ENCODE measurements at places on chromosomes 12 and 14.

- no peak for DNase-seq
These were observed 5.5 kb downstream of the CSRNP2 start for GRCh38 chr12:51077930-51078329.

DNA sequence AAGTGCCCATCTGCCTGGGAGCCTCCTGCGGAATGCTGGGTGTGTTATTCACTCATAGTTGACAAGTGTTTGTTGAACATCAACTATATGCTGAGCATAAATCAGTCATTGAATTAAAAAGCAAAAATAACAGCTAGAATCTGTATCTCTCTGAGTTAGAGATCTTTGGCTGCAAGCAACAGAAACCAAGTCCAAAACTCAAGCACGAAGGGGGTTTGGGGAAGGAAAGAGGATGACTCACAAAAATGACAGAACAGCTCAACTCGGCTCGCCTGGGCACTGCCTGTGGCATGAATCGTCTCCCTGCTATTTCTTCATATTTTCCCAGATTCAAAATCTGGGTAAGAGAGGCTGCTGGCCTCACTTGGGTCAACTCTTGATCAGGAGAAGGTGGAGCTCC lies 72.6 kb upstream of the NCOR2 start:
- peak; percentile 64 for DNase-seq

DNA sequence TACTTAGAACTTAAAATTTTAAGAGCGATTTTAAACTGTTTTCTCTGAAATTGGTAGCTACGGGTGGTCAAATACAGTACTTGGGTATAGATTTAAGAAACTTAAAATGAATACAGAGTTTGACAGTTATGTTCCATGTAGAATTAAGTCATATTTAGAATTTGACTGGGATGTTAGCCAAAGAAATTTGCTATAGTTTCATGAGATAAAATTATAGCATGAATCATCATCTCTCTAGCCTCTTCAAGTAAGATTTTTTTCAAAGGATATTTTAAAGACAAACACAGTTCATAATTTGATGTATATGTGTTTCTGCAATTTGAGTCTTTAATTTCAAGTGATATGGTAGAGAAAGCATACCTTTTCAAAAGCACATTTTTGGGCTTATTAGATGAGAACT lies 41.0 kb downstream of the ZCRB1 start:
- DNase-seq = peak; percentile 17

- no peak for DNase-seq
These were observed 1.7 kb upstream of the OVCH1 start for GRCh38 chr12:29499235-29499634.

DNA sequence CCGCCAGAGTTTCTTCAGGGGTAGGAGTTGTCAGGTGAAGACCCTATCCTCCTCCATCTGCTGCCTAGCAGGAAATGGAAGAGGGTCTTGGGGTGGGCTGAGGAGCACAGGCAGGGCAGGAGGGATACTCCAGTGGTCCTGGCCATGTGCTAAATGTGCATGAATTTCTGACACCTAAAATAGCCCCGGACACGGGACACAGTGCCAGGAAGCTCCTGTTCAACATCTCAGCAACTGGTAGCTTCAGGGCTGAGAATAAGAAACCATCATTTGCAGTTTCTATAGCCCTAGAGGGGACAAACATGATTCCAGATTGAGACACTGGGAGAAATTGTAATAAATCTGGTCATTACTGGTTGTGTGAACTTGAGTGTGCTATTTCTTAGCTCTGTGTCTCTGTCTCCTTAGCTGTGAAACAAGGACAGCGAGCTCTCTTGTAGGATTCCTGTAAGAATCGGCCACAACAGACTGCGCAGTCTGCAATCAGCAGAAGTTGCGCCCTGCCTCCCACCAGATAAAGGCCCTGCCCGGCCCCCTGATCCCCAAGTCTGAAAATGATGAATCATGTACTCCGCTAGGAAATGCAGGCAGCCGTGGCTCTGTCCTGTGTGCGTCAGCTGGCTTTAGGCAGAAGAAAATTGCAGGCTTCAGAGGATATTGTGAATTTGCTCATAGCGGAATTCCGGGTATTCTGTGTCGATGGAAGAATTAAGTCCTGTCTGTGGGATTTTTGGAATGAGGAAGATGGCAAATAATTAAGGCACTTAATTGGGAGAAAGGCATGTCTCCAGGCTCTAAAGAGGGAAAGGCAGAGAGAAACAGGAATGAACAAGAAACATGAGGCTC lies 35.2 kb upstream of the MEG3 start:
- peak; percentile 5 for DNase-seq

Measured in stromal cell of bone marrow (primary cell).